BJ (cell line): ENCODE measurements at places on chromosomes 5 and 9.

GRCh38 chr5:150045549-150045948 lies 40.8 kb downstream of the CSF1R start:
- no peak for DNase-seq

- DNase-seq, result no peak
These were observed 86.1 kb downstream of the AUH start for GRCh38 chr9:91275655-91276054.

GRCh38 chr9:97855899-97856298 lies 2.9 kb downstream of the FOXE1 start:
- no peak for DNase-seq

- DNase-seq, result no peak
These were observed 38.3 kb upstream of the EGFL7 start for GRCh38 chr9:136624184-136624951.

DNA sequence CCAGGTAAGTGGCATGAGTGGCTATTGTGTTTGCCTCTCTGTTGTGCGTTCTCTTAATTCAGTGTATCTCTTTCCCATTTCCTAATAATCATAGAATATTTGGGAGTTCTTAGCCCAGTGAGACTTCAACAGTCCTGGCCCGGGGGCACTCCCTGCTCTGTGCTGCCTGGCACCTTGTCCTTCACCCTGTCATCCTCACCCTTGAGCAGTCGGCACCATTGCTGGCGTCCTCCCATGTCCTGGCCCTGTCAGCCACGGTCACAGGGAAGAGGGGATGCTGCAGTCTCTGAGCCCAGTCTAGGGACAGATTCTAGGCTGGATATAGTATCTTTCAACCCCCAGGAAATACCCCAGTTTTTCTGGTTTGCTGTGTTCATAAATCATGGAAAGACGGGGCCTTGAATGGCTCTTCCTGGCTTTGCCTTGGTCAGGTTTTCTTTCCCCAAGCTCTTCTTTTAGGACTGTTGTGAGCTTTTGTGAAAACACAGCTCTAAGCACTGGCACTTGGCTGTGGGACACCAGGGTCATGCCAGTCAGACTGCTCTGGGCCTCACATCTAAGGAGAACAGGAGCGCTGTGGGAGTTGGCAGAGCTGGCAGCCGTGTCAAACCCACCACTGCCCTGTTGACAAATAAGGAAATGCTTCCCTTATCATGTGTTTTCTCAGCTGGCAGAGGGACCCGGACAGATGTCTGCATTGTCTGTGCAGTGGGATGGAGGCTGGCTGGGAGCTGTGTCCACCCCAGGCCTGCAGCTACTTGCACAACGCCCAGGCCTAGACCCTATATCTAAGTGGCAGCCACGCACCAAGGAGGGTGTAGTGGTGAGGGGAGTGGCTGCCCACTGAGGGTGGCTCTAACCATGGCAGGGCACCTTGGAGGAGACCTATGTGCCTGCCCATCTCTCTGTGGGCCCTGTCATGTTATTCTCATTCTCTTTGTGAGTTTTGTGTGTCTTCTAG lies 378.6 kb downstream of the ICE1 start:
- DNase-seq, result no peak

DNA sequence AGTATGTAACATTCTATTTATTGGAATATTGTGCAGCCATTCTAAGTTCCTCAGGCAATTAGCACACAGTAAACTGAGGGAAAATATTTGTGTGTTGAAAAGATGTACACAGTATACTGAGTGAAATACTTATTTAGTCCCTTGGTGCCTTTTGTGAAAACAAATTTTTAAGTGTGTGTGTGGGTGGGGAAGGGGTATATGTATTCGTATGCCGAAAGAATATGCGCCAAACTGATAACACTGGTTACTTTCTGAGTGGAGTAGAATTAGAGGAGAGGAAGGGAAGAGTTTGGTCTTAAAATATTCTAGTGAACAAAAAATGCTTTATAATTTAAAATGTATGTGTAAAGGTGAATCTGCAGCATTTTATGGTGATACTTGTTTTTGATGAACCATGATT lies 3.1 kb downstream of the DCP2 start:
- no peak for DNase-seq

- DNase-seq, result no peak
These were observed 590 bp downstream of the PCDHA6 start for GRCh38 chr5:140828362-140828737.

- no peak for DNase-seq
These were observed 570.6 kb downstream of the EFNA5 start for GRCh38 chr5:107100121-107100520.

GRCh38 chr5:72673180-72673579 lies 143.3 kb upstream of the TNPO1 start:
- DNase-seq, result no peak

DNA sequence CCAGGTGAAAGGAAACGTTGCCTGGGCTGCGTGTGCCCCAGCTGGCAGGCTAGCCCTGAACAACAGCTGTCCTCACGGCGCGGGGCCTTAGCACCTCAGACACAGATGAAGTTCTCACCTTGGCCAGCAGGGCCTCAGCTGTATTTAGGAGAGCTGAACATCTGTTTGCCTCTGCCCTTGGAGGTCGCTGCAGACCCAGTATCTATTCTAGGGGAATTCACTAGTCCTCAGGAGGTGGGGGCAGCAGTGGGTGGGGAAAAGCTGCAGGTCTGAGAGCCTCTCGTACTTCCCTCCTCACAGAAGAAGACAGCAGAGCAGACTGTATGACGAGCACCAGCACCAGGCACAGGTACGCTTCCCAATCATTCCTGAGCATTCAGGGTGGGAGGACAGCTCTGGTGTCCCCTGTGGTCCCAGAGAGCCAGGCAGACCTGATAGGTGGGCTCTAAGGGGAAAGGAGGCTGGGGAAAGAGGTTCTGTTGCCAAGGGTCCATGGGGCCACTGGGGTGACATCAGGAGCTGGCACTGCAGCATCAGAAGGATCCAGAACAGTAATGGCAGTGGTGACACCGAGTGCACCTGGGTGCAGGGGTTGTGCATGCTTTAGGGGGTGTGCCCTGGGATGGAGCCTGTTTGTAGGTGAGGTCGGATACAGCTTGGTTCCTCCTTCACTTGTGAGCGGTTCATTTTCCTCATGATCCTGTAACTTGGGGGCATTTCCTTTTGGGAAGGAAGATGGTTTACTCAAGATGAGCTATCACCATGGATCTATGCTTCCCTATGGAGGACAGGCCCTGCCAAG lies 13.8 kb downstream of the CD74 start:
- DNase-seq, result no peak

DNA sequence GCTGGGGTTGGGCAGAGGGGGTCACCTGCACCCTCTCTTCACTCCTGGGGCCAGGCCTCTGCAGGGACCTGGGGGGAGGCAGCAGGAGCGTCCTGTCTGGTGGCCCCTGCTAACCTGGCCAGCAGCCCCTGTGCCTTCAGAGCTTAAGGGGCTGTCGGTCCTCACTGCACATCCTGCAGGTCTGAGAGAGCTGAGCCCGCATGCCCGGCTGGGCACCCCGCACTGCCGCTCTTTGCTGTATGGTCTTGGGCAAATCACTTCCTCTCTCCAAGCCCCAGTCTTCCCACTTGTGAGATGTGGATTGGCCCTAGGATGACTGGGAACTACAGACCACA lies 7.9 kb downstream of the FLT4 start:
- no peak for DNase-seq

GRCh38 chr5:72472666-72473422 lies 34.4 kb downstream of the ZNF366 start:
- no peak for DNase-seq

GRCh38 chr5:142826093-142826492 lies 55.9 kb downstream of the ARHGAP26 start:
- DNase-seq, result no peak

DNA sequence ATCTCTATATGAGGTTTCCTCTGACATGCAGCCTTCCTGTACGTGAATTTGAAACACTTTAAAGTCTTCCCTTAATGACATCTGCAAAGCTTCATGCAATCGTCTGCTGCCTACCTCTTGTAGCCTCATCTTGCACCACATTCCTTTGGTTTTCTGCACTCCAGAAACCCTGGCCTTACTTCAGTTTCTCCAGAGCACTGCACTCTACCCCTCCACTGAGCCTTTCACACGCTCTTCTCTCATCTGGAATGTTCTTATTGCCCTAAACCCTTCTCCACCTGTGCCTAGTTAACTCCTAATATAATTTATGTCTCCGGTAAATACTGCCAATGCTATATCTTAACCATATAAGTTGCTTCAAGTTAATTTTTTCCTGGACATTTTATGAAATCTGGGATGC lies 168.8 kb upstream of the SLC27A6 start:
- DNase-seq, result no peak

DNA sequence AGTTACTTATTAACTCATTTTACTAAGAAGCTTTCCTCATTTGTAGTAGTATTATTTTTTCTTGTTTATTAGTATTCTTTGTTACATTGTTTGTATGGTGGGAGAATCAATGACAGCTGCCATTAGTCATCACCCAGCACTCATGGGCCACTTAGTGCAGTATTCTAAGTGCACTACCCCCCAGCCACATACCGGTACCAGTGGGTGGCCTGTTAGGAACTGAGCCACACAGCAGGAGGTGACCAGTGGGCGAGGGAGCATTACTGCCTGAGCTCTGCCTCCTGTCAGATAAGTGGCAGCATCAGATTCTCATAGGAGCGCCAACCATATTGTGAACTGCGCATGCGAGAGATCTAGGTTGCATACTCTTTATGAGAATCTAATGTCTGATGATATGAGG lies 24.2 kb upstream of the CAMLG start:
- DNase-seq, result no peak

DNA sequence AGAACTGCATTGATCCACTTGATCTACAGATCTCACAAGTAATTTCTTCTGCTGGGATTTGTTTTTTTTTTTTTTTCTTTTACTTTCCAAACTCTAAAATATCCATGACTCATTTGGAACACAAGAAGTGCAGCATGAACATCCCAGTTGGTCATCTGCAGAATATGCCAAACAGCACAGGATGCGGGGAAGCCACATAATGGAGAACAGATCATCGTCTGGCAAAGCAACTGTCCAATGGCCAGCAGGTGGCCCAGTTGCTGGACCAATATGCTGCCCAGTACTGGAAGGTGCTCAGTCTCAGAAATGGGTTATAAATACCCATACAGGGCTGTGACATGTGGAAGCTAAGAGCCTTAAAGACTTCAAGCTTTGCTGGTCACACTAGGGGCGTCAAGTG lies 221.3 kb upstream of the TAS2R1 start:
- peak; percentile 89 for DNase-seq

DNA sequence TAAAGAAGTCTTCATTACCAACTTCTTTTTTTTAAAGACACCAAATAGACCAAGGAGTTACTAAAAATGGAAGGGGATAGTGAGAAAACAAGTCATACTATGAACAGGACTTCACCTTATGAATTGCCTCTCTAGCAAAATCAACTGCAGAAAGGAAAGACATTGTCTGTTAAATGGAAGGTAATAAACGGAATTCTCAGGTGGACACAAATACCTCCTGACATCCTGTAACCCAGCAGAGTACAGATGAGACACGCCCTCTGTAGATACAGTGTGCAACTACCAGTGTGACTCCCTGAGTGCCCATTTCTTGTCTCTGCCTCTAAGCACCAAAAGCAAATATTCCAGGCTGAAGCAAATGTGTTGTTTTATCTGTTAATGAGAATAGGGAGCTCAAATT lies 12.2 kb upstream of the PLPP1 start:
- DNase-seq, result no peak

- DNase-seq, result no peak
These were observed 8.7 kb upstream of the ST6GALNAC6 start for GRCh38 chr9:127907867-127908659.

DNA sequence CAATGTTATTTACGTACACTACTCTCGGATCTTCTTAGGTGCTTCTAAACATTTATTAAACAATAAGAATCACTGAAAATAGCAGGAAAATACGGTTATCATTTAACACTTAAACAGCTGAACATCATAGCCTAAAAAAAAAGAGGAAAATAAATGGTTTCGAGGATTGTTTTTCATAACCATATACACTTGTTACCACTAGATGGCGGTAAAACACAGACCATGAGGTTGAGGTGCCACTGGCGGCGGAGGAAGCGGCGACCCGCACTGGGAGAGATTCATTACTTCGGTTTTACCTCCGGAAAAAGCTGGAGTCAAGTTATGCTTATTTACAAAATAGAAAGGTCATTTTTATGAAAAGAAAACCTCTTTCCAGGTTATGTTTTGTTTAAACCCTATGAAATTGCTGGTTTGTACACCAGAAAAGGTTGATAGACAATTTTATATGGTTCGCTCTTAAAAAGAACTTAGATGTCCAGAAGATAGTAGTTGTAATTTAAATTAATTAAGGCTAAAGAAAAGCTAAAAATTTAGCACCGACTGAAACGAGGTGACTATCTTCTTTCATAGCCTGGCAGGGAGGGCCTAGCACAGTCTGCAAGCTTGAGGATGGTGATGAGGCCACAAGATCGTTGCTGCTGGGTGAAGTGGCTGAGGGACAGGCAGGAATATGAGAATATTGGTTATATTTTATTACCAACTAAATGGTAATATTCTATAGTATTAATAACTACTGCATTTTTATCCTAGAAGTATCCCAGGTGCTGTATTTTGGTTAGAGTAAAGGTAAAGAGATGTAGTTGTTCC lies 605.7 kb downstream of the RAB3C start:
- DNase-seq, result no peak

DNA sequence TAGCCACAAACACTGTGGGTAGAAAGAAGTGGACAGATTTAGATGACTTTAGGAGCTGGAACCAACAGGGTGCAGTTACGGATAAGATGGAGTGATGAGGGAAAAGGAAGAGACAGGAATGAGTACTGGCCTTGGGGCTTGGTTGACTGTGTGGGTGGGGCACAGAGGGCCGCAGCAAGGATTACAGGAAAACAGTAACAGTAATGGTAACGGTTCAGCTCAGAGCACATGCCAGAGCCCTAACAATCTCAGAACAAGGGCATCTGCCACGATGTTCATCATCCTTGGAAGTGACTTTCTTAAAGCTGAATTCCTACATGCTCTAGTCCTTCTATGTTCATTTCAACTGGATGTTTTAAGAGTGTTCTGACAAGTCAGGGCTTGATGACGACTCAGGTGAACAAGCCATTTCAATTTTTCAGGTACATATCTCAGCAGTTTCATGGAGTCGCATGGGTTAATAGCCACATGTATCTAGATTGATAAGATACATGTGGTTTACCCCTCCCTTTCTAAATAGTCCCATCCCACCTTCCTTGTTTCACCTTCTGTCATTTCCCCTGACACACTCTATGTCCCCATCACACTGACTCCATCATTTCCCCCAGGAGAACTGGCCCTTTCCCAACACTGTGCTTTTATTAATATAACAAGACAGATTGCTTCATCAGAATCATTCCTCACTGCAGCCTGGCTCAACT lies 65.0 kb downstream of the CEMIP2 start:
- DNase-seq, result no peak
